NCI-H187 (cell line): ENCODE measurements at places on chromosomes 3 and 15.
A peak's percentile ranks its signal among the peaks of the same experiment; 100 is the strongest.

GRCh38 chr15:22966321-22967083 lies 13.7 kb downstream of the CYFIP1 start:
- DNase-seq: no peak

GRCh38 chr3:70040386-70040785 lies 40.9 kb downstream of the SAMMSON start:
- no peak for DNase-seq

GRCh38 chr3:52480768-52481715 lies 14.1 kb upstream of the STAB1 start:
- DNase-seq: no peak

GRCh38 chr3:140822401-140823047 lies 119.1 kb upstream of the SLC25A36 start:
- no peak for DNase-seq

- DNase-seq: peak; percentile 47
Observed at GRCh38 chr3:54122324-54123002, at the start of gene CACNA2D3. TSS of gene CACNA2D3 (plus strand) at chr3:54122552.

DNA sequence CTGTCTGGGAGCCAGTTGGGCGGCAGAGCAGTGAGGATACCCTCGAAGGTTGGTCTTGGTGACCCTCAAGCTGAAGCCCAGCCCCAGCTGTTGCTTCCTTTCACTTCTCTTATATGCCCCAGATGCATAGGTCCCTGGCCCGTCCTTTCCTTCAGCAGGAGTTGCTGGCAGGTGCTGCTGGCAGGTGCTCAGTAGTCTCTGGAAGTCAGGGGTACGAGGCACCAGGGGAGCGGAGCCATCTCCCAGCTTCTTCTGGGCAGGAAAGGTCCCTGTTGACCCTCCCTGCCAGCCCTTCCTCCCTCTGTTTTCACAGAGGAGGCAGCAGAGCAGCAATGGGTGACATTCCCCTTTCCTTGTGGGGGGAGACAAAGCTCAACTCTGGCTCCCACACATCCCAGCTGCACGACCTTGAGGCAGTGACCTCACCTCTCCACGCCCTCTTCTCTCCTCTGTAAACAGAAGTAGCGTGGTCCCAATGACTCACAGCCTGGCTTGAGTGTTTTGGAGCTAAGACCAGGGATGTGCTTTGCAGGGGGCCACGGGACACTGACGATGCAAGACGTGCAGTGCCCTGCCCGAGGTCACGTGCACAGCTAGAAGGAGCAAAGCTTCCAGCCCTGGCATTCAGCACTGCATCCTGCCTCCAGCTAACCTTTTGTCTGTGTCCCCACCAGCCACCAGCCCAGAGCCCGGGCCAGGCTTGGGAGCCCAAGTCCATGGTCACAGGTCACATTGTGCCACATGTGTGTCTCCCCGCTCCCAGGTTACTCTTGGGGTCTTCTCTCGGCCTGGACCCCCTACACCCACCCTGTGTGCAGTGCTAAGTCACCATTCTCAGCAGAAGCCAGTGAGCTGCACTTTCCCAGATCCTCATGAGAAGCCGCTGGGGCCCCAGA lies 49.7 kb downstream of the SLC6A6 start:
- DNase-seq: no peak

DNA sequence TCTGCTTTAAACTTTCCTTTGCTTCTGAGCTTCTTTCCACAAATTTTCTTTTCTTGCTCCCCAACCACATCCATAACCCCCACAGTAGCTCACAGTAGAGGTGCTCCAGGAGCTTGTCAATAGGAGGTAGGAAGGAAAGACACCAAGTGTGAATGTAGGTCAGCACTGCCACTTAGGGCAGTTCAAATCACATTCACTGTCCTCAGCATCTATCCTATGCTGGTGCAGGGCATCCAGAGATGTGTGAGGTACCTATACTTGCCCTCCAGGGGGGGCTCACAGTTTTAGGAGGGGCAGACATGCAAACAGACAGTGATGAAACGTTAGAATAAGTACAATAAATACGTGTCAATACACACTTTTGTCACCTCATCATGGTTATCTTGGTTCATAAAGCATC lies 1.5 kb upstream of the SPSB4 start:
- no peak for DNase-seq

GRCh38 chr15:98063871-98064270 lies 103.4 kb downstream of the ARRDC4 start:
- DNase-seq: no peak

DNA sequence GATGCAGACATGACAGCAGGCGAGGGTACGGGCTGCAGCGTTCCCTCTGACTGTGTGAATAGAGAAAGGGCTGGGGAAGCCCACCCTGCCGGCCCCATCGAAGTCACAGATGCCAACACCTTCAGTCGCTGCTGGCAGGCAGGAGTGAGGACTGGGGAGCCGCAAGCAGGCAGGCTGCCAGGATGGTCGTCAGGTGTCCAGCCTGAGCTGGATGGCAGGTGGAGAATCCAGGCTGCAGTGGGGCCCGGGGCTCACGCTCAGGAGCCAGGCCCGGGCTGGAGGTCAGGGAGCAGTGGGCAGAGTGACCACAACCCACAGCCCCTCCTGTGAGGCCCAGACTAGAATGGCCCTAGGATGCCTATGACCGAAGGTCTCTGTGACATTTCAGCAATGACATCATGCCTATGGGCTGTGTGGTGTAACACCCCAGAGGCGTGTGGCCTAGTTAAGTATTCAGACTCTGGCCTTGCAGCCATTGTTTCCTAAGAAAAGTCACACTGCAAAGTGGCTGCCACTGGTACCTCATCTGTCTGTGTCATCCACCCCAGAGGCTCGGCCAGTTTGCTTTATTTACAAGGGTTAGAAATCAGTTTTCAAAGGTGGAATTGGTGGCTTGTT lies 15.7 kb downstream of the PRR23E start:
- DNase-seq: no peak

- DNase-seq: no peak
Observed at GRCh38 chr15:68987676-68988075, 26.8 kb upstream of the NOX5 start.

DNA sequence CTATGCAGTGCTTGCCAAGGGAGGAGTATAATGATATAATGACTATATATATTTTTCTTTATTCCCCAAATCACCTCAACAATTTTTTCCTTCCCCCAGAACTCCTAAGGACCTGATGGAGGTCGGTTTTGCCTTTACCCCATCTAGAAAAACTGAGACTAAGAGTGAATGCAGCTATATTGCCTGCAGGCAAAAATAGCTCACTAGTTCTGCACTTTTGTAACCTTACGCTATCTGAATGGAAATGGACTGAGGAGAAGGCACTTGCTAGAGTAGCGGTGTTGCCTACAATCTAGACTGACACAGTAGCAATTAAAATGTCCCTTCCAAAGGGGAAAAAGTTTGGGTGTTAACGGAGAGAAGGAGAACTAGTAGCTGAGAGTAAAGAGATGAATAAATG lies 379.5 kb upstream of the SEMA6D start:
- no peak for DNase-seq

DNA sequence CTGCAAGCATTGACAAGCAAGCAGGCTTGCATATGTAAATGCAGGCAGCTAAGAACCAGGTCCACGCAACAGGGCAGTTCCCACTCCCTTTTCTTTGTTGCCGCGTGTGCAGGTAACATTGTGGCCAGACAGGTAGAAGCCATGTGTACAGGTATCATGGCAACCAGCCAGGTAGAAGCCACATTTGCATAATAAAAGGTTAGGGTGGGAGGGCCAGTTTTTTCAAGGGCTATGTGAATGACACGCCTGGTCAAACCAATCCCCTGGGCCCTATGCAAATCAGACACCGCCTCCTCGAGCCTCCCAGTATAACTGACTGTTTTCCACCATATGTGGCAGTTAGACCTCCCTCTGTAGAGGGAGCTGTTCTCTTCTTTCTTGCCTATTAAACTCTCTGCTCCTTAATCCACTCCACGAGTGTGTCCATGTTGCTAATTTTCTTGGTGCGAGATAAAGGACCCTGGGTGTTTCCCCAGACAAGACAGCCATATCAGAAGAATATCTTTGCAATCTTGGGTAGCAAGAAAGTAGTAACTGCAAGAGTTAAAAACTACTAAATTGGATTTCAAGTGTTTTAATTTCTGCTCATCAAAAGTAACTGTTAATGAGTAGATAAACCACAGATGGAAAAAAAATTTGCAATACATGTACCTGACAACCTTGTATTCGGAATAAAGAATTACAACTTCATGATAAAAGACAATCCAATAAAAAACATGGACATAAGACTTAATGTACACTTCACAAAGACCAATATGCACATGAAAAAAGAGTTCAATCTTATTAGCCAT lies 21.8 kb downstream of the PCOLCE2 start:
- peak; percentile 68 for DNase-seq

DNA sequence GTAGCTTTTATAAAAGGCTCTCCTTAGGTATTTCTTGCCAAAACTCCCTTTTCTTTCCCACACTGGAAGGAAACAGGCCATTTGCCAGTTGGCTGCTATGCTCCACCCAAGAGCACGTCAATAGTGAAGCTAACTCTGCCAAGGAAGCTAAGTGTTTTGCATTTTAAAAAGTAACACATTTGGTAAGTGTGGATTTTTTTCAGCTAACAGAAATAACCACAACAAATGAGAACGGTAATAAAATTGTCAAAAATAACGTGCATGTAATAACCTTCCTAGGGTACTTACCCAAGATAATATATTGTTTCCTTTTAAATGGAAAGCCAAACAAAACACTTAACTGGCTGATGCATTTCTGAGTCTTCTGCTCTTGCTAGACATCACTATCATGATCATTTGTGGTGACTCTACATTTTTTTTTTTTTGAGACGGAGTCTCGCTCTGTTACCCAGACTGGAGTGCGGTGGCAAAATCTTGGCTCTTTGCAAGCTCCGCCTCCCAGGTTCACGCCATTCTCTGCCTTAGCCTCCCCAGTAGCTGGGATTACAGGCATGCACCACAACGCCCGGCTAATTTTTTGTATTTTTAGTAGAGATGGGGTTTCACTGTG lies 4.6 kb downstream of the DPP8 start:
- no peak for DNase-seq

DNA sequence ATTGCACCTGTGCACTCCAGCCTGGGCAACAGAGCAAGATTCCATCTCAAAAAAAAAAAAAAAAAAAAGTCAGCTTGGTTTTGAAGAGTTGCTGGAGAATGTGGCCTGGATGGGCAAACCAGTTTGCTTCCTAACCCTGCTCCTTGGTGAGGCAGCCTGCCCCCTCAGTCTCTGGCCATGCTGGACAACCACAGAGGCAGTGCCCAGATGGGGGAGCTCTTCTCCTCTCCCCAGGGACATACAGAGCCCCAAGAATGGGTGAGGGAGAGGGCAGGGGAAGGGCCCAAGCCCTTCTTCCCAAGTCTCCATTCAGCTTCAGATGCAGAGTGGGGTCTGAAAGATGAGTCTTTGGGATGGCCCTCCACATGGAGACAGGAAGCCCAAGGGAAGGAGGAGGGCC lies 27.9 kb downstream of the CD276 start:
- DNase-seq: no peak

- DNase-seq: no peak
Observed at GRCh38 chr3:2166552-2166951, 67.9 kb downstream of the CNTN4 start.

GRCh38 chr3:69250014-69250413 lies 127.6 kb upstream of the LMOD3 start:
- no peak for DNase-seq

DNA sequence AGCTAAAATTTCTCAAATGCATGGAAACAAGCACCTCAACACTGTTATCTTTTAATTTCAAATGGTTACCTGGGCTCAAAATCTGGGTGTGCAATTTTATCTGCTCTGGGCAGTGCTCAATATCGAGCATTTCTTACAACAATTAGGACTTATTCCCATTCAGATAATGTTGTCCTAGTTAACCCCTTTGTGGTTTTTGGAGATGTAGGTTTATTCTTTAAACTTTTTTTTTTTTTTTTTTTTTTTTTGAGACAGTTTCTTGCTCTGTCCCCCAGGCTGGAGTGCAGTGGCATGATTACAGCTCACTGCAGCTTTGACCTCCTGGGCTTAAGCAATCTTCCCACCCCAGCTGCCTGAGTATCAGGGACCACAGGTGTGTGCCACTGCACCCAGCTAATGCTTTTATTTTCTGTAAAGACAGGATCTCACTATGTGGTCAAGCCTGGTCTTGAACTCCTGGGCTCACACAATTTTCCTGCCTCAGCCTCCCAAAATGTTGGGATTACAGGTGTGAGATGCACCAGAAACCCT lies 4.4 kb upstream of the ATP2C1 start:
- DNase-seq: no peak

DNA sequence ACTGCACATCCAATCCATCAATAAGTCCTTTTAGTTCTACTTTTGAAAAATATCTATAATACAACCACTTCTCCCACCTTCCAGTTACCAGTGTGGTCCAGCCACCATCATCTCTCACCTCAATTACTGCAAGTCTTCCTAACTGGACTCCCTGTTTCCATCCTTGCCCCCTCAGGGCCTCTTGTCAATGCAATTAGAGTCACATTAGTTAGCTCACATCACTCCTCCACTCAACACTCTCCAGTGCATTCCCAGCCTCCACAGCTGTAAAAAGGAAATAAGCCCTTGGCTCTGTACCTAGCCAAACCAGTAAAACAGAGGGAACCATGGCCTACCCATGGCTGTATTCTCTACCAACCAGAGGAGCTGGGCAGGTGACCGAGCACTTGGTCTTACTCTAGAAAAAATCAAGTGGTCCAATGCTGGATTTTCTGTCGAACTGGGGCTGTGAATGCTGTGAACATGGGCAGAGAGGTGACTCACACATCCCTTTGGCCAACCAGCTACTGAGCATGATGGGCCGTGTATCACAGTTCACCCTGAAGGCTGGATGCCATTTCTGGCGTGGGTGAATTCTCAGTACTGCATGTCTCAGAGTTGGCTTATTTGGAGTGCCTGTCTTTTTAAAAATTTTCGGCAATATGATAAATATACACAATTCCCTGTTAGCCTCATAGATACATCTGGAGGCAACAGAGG lies 62.5 kb upstream of the C15orf61 start:
- no peak for DNase-seq

GRCh38 chr15:73637527-73637926 lies 4.3 kb upstream of the NPTN start:
- no peak for DNase-seq

DNA sequence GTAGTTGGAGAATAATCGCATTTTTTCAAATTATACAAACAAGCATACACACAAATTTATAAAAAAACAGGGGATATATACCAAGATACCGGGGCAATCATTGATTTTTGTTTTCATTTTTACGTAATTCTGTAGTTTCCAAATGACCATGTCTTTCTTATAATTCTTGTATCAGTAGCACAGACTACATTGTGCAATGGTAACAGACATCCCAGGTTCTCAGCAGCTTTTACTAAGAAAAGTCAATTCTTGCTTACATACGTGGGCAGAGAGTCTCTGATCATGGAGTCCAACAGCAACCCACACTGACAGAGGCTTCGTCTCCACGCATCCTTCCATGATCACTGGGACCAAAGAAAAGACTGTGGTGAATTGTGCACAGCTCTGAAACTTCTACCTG lies 441.3 kb downstream of the TBL1XR1 start:
- DNase-seq: no peak

DNA sequence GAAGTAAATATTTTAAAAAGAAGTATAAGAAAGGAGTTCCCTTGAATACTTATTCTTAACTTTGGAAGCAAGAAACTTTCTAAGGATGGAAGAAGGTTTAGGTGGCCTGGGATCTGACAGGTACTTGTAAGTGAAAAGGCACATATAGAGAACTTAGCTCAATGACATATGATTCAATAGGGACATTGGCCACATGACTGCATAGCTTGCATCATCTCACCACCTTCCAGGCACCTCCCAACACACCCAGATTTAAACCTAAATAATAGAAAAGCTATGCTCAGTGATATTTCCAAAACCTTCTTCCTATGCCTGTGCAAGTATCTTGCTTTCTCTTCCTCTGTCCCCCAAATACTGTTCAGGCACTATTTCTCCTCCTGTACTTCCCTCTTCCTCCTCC lies 4.7 kb upstream of the P2RY1 start:
- no peak for DNase-seq
